ENCODE measurements at places on chromosomes 3 and 15. TPM values are rescaled to one million over a fixed set of nuclear protein-coding genes. Genes with fewer than 3 reads are reported as not detected.

The ZNF619 gene
- polyA plus RNA-seq, result 2.6 TPM

The SLCO3A1 gene
- 10.5 TPM for polyA plus RNA-seq

The MASP1 gene
- polyA plus RNA-seq, result 14.2 TPM

The CPNE4 gene
- not detected for polyA plus RNA-seq

The MEX3B gene
- polyA plus RNA-seq, result 1.2 TPM

The MAGEL2 gene
- polyA plus RNA-seq, result not detected

The CLDN18 gene
- not detected for polyA plus RNA-seq

The HTR3D gene
- polyA plus RNA-seq, result not detected

The CEP19 gene
- 1.2 TPM for polyA plus RNA-seq

The GPR27 gene
- 0.60 TPM for polyA plus RNA-seq

The COLQ gene
- polyA plus RNA-seq, result 0.69 TPM

The WNT7A gene
- not detected for polyA plus RNA-seq

The PLAAT1 gene
- polyA plus RNA-seq, result not detected

The ZSCAN29 gene
- polyA plus RNA-seq, result 6.0 TPM

The BUB1B gene
- 9.6 TPM for polyA plus RNA-seq

The XYLB gene
- 3.6 TPM for polyA plus RNA-seq

The SH3GL3 gene
- polyA plus RNA-seq, result not detected

The GREM1 gene
- 2.5 TPM for polyA plus RNA-seq

The FETUB gene
- polyA plus RNA-seq, result not detected

The RAD54L2 gene
- polyA plus RNA-seq, result 0.60 TPM

The CD200R1 gene
- 0.92 TPM for polyA plus RNA-seq

The TM4SF4 gene
- 5.8 TPM for polyA plus RNA-seq

The GOLGA6L10 gene
- 1.4 TPM for polyA plus RNA-seq

The PPM1L gene
- polyA plus RNA-seq, result 4.3 TPM

The DPPA4 gene
- polyA plus RNA-seq, result not detected

The SLC24A5 gene
- not detected for polyA plus RNA-seq

The CCDC39 gene
- polyA plus RNA-seq, result not detected
